PC-9 (cell line): ENCODE measurements at places on chromosomes 2 and 18.
A peak's percentile ranks its signal among the peaks of the same experiment; 100 is the strongest.

GRCh38 chr2:45014016-45014702 is 4.9 kb upstream of the SIX2 start:
- no peak for DNase-seq

- no peak for DNase-seq
Measured at GRCh38 chr18:9823805-9824473, 61.8 kb upstream of the TXNDC2 start.

DNA sequence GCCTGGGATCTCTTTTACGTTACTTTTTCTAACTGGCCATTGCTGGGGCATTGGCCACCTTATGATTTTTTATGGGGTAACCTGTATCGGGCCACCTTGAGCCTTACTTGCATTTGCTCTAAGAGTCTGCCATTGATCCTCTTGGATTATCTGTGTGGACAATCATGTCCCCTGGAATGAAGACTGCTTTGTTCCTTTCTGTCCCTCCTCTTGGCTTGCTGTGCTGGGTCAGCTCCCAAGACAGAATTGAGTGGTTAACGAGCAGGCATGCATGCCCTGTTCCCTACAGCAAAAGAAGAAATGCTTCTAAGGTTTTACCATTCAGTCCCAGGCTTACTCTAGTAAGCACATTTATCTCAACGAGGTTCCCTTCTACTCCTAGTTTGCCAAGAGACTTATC is 46.3 kb downstream of the MAL start:
- DNase-seq, result peak; percentile 22

DNA sequence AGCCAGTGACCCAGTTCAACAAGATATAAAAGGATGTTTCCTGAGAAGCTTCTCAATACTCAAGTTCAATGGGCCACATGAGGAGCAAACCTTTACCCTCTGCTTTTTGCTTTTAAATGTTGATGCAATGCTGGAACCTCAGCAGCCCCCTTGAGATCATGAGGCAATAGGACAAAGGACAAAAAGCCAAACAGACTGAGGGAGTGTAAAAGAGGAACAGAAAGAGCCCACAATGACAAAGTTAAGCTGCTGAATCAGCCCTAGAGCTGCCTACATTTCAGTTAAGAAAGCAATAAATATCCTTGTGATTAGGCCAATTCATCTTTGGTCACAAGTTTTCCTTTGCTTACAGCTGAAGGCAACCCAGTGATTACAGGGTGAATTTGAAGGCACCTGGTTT is 76.9 kb downstream of the MRO start:
- DNase-seq, result no peak

DNA sequence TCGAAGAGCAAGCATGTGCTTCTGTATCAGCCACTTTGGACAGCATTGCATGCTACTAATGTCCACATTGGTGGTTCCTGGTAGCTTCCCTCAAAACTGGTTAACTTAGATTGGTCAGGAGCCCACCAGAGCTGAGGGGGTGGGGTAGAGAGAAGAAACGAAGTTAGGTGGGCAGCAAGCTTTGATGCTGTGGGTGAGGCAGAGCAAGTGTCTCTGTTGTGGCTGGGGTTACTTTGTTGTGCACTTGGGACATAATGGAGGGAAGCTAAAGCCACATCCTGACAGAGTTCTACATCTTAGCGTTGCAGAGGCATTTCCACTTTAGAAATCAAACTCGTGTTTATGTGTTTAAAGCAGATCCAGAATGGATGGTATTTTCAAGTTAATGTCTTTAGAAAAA is 82.7 kb downstream of the FAM168B start:
- DNase-seq, result no peak

- DNase-seq, result no peak
Measured at GRCh38 chr2:204425821-204426220, 119.5 kb upstream of the PARD3B start.

GRCh38 chr2:185787227-185788145 is 48.9 kb downstream of the FSIP2 start:
- no peak for DNase-seq

DNA sequence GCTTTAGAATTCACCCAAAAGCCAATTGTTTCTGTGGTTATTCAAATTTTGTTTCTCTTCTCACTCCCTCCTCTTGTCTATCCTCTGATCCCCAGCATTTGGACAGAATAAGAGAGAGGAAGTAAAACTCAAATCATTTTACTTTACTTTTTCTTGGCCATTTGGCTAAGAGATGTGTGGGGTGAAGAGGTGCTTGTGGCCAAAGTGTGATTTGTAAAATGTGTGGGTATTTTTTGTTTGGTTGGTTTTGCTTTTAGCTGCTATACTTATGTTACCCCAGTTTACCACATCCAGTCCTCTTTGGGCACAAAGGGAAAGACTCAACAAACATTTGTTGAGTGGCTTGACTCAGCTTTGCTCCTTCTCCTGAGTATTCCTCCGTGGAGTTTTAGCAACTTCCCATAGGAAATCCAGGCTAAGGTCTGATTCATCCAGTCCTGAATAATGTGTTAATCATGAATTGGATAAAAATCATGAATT is 109.1 kb upstream of the CYP1B1 start:
- no peak for DNase-seq

DNA sequence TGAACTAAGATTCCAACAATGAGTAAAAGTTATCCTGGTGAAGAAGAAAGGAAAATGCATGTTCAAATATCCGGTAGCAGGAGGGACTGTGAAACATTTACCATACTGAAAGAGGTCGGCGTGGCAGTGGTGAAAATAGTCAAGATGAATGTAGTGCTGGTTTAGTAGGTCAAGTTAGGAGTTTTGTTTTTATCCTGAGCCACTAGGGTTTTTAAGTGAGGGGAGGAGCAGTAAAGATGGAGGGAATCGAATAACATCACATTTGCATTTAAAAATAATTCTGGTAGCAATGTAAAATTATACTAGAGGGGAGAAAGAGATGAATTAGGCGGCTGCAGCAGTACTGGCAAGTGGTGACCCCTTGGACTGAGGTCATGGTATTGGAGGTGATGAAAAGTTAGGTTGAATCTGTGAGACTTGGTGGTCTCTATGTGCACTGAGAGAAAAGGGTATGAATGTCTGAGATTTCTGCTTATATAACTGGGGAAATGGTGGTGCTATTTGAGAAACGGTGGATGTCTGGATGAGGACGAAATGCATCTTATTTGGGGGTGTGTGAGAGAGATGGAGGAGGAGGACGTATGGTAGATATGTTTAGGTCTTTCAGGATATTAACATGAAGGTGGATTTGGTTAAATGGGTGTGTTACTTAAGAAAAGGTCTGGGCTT is 5.9 kb downstream of the VAPA start:
- no peak for DNase-seq

DNA sequence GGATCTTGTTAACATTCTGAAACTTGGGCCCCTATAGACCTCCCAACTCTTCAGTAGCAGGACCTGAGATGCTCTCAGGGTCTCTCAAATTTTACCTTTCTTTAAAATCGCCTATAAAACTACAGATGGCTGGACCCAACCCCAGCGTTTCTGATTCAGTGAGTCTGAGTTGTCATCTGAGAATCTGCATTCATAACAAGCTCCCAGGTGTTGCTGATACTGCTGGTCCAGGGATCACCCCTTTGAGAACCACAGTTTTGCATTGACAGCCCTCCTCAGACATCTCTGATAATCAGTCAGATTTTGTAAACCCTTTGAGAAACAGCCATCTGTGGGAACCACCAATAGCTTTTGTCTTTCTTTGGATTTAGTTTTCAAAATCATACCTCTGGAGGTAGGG is 315.8 kb downstream of the CYRIA start:
- DNase-seq, result no peak

- no peak for DNase-seq
Measured at GRCh38 chr2:37005118-37005868, 39.0 kb upstream of the STRN start.

DNA sequence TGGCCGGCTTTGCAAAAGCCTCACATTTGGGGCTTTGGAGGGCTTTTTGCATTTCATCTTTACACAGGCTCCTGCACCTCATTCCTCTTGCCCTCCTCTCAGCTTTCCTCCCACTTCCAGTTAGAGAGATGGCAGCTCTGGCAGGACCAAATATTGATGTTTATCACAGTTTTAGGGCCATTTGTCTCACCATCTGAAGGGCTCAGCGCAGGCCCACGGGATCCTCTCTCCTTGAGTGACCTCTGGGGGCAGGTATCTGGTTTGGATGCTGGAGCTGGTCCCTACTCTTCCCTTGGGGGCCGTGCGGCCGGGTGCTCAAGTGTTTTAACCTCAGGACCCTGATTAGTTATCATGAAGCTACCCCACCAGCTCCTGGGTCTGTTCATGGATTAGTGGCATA is 19.9 kb downstream of the ATOH8 start:
- DNase-seq, result no peak

- no peak for DNase-seq
Measured at GRCh38 chr2:166240387-166241313, 112.8 kb upstream of the SCN1A start.

DNA sequence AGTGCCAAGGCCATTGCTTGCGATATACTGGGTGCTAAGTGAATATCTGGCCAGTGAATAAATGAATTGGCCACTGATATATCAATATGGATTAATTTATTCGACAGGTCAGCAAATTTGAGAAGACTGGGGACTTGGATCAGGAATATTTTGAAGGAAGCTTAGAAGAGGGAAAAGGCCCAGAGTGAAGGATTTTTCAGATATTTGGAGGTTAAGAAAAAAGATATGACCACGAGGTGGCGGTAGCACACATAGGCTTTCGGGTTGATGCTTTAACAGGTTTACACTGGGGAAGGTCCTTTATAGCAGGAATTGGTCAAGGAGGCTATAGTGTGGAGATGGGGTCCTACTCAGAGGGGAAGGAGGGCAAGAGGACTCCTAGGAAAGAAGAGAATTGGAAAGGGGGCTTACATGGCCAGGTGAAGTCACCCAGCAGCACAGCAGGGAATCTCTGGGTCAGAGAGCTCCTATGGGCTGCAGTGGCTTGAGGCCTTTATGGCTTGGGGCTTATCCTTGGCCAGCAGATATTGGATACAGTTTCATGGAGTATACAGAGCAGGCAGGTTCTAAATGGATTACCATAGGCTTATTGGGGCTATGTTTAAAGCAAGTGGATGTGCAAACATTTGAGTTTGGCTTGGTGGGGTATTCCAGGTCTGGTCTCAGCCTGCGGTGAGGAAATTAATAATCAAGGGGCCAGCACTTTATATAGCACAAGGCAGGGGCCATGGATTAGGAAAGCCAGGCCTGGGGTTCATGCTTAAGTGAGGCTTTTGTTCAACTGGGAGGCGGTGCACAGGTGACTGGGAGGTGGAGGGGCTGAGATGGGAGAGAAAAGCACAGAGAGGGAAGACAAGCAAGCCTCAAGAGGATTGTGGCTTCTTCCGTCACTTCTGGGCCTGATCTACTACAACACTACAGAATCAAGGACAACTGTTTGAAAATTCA is 9.7 kb downstream of the IL1RN start:
- DNase-seq, result no peak

GRCh38 chr2:199339891-199340605 is 117.7 kb downstream of the SATB2 start:
- DNase-seq, result no peak

- no peak for DNase-seq
Measured at GRCh38 chr2:104768694-104769093, 85.2 kb upstream of the POU3F3 start.

DNA sequence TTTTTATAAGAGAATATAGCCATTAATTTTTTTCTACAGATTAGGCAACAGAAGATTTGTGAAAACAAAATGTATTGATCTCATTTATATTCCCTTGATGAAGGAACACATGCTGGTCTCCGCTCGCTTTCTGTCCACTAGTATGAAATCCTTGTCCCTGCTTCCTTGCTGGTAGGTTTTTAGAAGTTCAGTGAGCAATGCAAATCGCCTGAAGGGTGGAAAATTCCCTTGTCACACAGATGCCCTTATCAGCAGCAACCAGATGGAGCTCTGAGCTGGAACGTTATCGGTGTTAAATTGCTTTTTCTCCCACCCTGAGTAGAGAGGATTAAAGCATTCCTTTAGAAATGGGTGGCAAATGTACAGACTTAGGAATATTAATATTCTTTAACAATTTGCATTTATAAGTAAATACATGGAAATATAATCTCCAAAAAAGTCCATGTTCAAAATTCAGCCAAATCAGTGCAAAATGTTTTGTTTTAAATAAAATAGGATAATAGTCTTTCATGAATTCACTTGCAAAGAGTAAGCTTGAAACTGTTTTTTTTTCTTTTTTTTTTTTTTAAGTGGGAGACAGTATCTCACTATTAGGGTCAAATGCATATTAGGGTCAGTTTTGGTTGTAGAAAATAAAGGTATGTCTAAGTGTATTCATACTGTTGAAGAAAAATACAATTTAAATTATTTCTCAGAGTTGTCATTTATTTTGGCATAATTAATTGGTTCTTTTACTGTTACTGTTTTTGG is 164.0 kb upstream of the MYO3B start:
- no peak for DNase-seq

DNA sequence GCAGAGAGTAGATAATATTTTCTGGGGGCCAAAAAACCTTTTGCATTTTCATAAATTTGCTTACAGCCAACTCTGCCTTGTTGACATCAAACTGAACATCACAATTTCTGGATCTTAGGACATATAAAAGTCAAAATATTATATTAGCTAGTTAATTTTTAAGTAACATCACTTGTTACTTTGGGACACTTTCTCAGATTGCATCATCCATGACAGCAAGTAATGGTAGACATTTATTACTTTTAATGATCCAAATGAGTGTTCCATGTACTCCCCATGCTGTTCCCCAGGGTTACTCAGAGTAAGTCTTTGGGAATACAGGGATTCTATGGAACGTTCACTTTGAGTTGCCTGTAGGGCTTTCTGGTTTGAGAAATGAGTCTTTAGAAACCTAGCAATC is 39.1 kb upstream of the CWC22 start:
- DNase-seq, result no peak

DNA sequence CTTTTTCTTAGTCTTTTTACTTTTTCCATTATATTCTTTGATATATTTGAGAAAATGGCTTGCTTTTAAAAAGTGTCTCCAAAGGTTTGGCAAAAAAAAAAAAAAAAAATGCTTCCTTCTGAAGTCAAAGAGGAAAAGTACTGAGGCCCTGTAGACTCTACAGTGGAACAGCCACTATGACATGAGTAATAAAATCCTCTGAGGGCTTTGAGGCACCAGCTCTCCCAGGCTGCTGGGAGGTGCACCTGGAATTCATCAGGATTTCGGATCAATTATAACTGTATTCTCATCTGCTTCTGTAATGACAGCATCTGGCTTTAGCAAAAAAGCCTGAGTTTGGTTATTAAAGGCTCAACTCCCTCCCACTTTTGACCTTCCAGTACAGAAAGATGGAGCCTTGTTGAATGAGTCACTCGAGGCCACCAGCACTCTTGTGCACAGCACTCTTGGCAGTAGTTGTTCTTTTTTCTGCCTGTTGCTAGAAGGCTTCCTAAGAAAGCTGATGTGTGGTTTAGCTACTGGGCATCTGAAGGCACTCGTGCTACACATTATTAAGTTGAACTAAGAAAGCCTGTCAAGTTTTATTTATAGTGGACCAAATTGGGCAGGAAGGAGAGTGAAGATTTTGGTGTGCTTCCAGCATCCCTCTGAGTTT is 131.3 kb downstream of the PRPF40A start:
- DNase-seq, result no peak

DNA sequence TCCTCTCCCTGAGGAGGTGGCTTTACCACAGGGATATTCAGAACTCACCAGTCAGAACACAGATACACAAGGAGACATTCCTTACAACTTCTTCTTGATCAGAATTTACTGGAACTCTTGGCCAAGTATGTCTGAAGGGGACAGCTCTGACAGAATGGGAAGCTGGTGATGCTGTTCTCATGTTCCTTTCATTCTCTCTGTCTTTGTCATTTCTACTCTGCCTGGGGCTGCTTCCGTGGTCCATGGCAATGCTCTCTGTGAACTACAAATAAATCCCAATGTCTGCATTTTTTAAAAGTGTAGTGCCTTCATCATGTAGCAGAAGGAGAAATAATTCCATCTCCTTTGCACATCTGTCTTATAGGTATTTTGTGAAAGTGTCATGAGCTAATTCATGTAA is 730.3 kb downstream of the CNTNAP5 start:
- no peak for DNase-seq

- DNase-seq, result no peak
Measured at GRCh38 chr18:23929362-23929930, 85.1 kb upstream of the TTC39C start.
